ENCODE measurements at places on chromosomes 3 and 15. TPM values are rescaled to one million over a fixed set of nuclear protein-coding genes. Genes with fewer than 3 reads are reported as not detected.

GRCh38 chr3:169661361-169662131 lies 2.0 kb downstream of the MECOM start:
- peak; percentile 64 for DNase-seq

DNA sequence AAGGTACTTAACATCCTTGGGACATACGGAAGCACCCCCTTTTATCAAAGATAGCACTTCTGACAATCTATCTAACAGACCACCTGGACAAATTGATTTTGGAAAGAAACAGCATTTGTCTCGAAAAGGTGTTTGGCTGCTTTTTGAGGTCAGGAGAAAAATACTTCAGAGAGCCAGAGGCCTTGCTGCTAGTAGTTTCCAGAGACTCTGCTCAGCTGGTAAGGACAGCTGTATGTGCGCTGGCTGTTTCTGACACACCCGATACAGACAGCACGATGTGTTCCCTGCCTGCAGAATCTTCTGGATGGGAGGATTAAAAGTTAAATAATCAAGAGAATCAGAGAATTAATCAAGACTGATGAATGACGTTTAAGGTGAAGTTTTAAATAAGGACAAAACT lies 15.6 kb upstream of the GYG1 start:
- no peak for DNase-seq

- DNase-seq: no peak
Observed at GRCh38 chr15:30870681-30871080, 33.0 kb upstream of the FAN1 start.

Gene EPHA3
- total RNA-seq: 3.5 TPM

Gene EDEM1
- 7.4 TPM for total RNA-seq
